NCI-H774 (cell line): ENCODE measurements at places on chromosomes 4 and X.

DNA sequence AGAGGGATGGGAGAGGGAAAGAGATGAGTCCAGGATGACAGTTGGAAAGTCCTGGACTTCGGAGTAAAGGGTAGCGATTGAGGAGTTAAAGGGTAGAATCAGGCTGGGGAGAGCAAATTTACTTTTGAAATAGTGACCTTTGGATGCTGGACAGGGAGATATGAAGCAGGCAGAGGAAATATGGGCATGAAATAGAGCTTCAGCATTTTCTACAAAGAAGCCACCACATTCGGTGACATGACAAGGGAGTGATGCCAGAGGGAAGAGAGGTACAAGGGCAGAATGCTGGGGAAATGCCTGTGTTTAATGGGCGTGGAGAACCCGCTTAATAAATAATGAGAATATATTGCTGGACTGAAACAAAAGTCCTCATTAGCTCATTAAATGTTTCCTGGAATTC is 92.7 kb downstream of the TBL1X start:
- no peak for DNase-seq

- no peak for DNase-seq
Measured at GRCh38 chr4:83107631-83108030, 6.9 kb downstream of the PLAC8 start.

- DNase-seq = no peak
Measured at GRCh38 chrX:68941385-68941952, 112.6 kb downstream of the EFNB1 start.

GRCh38 chrX:134459683-134460004 is 321 bp upstream of the HPRT1 start:
- no peak for DNase-seq

- DNase-seq = no peak
Measured at GRCh38 chr4:80613470-80613869, 277.9 kb downstream of the CFAP299 start.
